ENCODE measurements at places on chromosomes 2 and 18. TPM values are rescaled to one million over a fixed set of nuclear protein-coding genes. Genes with fewer than 3 reads are reported as not detected.

The CPLX4 gene
- total RNA-seq: not detected

The IL1F10 gene
- total RNA-seq: not detected

The REG3G gene
- total RNA-seq: not detected

The ATOH8 gene
- 10.5 TPM for total RNA-seq

The MARCO gene
- 0.36 TPM for total RNA-seq

The RAB27B gene
- total RNA-seq: 9.0 TPM

The MRPL44 gene
- total RNA-seq: 46.9 TPM

The IL36B gene
- total RNA-seq: not detected

The C2orf15 gene
- total RNA-seq: 0.64 TPM

The CHRNA1 gene
- not detected for total RNA-seq

The UPP2 gene
- not detected for total RNA-seq

The COL3A1 gene
- 0.15 TPM for total RNA-seq

The RPRM gene
- not detected for total RNA-seq

The NEU2 gene
- not detected for total RNA-seq

The RGPD3 gene
- 0.13 TPM for total RNA-seq

The CFAP210 gene
- 0.50 TPM for total RNA-seq

The RPIA gene
- 29.8 TPM for total RNA-seq

The GALNT14 gene
- total RNA-seq: 41.6 TPM

The TXNDC2 gene
- 0.08 TPM for total RNA-seq

The CDC42EP3 gene
- total RNA-seq: 60.0 TPM

The SH3RF3 gene
- total RNA-seq: 0.50 TPM

The VAMP5 gene
- not detected for total RNA-seq

The LAMA3 gene
- total RNA-seq: 51.4 TPM
